SHP77 (cell line): ENCODE measurements at places on chromosomes 6 and 20.

- DNase-seq = no peak
Measured at GRCh38 chr6:3957321-3957720, 108.1 kb downstream of the FAM50B start.

DNA sequence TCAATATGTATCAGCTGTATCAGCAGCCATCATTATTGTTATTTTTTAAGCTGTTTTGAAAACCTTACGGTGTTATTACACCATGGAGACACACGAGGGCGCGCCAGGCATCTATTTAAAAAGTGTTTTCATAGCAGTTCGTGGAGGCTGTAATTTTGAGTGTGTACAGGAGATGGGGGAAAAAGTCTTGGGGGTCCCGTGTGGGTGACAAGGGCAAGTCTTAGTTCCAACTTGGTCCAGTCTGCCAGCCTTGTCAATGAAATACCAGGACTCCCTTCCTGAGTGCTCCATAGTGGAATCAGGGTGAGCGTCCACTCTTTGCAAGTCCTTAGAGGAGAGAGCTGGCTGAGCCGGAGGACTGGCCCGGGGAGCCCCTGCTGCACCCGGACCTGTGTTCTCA lies 43.3 kb downstream of the SLC2A10 start:
- DNase-seq = peak; percentile 74

DNA sequence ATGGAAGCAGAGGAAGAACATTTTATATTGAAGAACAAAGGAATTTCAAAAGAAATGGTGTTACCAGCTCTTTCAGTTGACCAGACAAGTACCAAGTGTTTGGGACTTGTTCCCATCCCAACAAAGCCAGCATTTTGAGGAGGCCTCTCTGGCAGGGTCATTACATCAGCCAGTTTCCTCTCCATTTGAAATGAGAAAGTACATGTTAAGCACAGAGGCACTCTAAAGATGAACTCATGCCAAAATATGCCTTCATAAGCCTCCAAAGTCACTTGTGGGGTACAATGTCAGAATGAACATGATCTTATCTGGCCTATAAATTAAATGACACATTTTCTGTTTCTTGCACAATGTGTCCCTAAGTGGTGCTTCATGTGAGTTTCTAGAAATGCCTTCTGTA lies 223.9 kb downstream of the PRL start:
- no peak for DNase-seq

GRCh38 chr6:70107852-70108629 lies 194.8 kb downstream of the COL9A1 start:
- DNase-seq = no peak

DNA sequence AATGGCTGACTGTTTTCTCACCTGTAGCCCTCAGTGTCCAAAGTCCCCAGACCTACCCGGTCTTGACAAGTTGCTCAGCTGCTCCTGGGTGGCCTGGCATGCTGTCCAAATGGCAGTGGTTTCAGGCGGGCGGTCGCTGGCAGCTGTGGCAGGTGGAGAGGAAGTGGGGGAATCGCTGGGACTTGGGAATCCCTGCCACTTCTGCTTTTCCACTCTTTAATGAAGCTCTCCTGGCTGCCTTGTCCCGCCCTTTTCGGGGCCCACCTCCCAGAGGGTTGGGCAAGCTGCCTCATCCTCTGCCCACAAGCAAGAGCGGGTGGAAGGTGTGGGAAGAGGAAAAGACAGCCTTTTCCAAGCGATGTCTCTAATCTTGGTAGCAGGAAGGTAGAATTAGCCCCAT lies at the start of gene OCSTAMP:
Gene OCSTAMP, minus strand, starts transcription at position 194 of the 400 bp plus-strand sequence. Its CDS starts 94 bp downstream, at position 100.
- DNase-seq = peak; percentile 45

GRCh38 chr20:22005535-22005934 lies 300.1 kb downstream of the PAX1 start:
- DNase-seq = no peak

GRCh38 chr6:126539022-126539421 lies 199.1 kb downstream of the CENPW start:
- no peak for DNase-seq

DNA sequence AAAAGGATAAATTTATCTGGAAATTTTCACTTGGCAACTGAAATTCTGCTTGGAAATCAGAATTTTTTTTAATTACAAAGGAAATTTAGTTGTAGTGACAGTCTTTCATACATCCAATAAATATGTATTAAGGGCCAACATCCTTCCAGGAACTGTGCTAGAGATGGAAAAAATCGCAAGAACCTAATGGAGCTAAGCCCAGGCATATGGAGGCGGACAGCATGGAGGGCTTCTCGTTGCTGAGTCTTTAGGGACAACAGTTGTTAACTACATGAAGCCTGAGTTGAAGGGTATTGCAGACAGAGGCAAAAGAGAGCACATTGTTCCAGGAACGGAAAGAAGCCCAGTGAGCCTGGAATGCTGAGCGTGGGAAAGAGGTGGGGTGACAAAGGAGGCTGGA lies 208.9 kb downstream of the IBTK start:
- DNase-seq = no peak

DNA sequence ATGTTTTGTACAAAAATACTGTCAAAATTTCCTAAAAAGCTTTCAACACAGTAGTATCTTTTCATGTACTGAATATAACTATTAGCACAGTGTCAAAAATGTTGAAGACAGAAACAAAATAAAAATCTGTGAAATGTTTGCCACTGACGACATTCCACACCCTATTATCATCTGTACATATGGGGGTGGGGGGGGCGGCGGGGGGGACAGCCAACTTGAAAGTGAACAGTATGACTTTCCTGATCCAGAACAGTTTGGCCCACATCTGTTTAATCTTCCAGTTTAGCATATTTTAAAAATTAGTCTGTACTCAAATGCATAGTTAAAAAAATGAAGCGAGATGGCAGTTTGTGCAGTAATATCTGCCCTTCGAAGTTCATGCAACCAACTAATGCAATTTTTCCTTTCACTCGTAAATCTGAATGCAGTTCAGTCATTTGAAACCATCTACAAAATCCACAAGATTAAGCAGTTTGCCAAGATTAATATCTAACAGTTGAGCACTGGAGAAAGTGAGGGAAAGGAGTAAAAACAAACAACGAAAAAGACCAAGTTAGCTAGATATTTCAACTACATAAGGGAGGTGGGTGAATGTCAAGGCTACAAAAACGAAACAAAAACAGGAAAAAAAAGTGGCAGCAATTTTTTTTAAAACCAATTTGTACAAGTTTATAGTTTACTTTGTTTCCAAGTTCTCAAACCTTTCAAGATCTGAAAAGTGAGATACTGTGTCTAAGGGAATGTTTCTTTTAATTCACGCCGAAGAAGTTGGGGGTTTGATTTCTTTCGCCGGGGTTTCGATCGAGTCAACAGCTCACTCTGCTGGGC lies 1.9 kb downstream of the CITED2 start:
- no peak for DNase-seq

DNA sequence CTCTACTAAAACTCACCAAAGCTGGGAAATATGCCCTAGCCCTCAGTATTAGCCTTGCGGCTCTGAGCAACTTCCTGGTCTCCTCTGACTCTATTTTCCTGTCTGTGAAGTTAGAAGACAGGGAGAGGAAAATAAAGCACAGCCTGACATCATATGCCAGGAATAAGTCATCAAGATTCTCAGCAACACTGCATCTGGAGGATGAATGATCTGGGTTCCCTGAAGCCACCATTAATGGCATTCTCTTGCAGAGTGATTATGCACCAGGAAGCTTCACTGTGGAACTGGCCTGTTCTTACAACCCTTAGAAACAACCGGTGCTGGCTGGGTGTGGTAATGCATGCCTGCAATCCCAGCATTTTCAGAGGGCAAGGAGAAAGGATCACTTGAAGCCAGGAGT lies 12.4 kb downstream of the ADGRF5 start:
- no peak for DNase-seq

- DNase-seq = no peak
Measured at GRCh38 chr6:110524305-110524704, 47.9 kb upstream of the SLC22A16 start.

DNA sequence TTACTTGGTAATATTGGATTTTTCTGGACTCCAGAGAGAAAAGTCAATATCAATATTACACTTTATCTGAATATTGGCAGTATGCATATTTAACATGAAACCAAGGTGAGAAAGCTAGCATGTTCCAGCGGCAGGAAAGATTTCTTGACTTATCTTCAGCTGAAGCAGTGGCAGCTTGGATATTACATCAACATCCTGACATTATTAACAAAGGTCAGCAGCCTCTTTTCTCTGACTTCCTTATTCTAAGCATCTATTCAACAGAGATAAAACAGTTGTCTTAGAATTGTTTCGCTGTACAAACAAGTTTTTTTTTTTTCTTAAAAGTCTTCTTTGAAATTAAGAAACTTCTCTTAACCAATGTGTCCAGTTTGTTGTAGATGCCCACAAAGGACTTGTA lies 11.8 kb downstream of the DCBLD1 start:
- no peak for DNase-seq

GRCh38 chr6:137046871-137047412 lies 2.2 kb upstream of the IL20RA start:
- DNase-seq = no peak

- DNase-seq = no peak
Measured at GRCh38 chr6:91291071-91291470, 704.2 kb upstream of the MAP3K7 start.

DNA sequence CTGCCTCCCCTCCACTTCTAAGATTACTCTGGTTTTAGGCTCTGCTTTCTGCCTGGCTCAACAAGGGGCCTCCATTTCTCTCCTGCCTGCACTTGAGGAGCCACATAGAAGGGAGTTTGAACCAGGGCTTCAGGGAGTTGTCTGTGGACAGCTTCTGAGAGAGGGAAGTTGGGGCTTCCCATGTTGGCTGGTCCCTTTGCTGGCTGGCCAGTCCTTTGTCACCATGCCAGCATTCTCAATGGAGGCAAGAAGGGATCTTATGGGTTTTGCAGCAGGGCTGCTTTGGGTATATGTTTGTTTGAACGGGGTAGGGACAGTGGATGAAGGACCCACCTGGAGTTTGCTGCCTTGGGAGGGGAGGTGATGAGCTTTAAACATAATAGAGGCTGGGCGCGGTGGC lies 124.9 kb downstream of the CARMIL1 start:
- DNase-seq = no peak

DNA sequence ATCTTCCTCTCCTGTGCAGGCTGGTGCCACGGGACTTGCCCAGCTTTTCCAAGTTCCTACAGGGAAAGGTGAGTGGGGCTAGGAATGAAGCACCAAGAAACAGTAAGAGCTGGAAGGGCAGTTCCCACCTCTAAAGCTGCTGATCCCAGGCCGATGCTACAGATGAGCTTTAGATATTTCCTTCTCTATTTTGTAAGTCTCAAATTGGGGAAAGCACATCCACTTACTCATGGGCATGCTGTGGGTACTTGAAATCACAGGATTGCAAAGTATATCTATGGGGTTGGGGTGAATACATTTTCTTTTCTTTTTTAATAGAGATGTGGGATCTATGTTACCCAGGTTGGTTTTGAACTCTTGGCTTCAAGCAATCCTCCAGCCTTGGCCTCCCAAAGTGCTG lies 3.1 kb downstream of the ZBTB2 start:
- no peak for DNase-seq

DNA sequence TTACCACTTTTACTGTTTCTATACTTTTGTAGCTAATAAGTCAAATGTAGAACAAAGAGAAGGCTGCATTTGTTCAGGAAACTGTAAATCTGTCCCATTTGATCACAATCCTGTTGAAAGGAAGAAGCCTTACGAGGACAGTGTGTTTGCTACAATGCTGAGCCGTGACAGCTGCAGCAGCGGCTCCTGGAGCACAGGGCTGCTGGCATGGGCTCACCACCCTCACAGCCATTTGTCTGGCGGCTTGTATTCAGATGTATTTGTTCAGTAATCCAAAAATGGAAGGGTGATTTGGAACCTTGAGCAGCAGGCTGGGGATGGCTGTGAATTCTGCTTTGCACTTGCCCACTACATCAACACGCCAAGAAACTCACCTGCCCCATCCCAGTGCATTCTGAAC lies 5.7 kb downstream of the TUBB2A start:
- DNase-seq = peak; percentile 53

- DNase-seq = no peak
Measured at GRCh38 chr6:102333736-102334135, 940.2 kb downstream of the GRIK2 start.

DNA sequence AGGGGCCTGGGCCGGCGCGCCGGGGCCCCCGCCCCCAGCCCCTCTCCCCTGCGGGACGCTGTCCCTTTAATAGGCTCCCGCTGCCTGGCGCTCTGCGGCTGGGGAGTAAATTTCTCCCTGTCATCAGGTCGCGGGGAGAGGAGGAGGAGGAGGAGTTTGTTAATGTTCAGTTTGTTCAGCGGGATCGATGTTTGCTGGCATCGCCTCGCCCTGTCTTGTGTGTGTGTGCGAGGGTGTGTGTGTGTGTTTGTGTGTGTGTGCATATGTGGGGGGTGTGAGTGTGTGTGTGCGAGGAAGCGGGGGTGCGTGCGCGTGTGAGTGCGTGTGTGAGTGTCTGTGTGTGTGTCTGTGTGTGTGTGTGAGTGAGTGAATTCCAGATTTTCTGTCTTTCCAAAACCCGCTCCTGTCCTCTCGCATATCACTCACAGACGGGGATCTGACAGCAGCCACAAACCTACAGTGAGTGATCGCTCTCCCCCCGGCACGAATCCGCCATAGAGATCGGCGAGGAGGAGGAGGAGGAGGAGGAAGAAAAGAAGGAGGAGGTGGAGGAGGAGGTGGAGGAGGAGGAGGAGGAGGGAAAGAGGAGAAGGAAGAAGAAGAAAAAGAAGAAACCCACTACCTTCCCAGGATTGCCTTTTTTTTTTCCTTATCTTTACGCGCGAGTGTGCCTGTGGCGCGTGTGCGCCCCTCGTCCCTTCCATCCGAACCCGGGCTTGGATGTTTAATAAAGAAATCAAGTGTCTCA lies at the start of gene TSHZ2:
Gene TSHZ2, plus strand, starts transcription at position 169 of the 748 bp plus-strand sequence. CDS start 936 bp downstream, outside the sequence.
- peak; percentile 86 for DNase-seq

GRCh38 chr6:43274916-43275597 lies 23.0 kb upstream of the SLC22A7 start:
- no peak for DNase-seq

DNA sequence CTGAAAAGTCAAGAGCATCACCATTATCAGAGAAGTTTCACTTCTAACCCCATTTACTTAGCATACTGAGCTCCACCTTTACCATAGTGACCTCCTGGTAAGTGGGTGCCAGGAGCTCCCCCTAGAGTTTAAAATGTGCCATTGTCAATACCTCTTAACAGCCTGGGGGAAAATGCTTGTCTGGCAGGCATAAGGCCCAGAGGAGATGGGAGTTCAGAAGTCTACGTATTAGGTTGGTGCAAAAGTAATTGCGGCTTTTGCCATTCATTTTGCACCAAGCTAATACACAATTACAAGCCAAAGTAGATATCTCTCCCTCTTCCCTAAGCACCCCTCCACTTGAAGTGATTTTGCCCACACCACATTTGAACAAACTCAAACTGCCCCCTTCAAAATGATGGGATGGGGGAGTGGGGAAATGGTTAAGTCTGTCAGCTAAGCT lies 919.0 kb downstream of the KIF16B start:
- peak; percentile 29 for DNase-seq
